Cardiac fibroblast (primary cell): ENCODE measurements at places on chromosomes 16 and 17.

GRCh38 chr17:78678222-78678557, 101.0 kb upstream of the DNAH17 start:
- no peak for DNase-seq

- DNase-seq = peak; percentile 58
Measured at GRCh38 chr17:66633317-66633965, 201.5 kb upstream of the CACNG5 start.

GRCh38 chr17:47966079-47966519, 4.8 kb upstream of the CDK5RAP3 start:
- DNase-seq = peak; percentile 35

DNA sequence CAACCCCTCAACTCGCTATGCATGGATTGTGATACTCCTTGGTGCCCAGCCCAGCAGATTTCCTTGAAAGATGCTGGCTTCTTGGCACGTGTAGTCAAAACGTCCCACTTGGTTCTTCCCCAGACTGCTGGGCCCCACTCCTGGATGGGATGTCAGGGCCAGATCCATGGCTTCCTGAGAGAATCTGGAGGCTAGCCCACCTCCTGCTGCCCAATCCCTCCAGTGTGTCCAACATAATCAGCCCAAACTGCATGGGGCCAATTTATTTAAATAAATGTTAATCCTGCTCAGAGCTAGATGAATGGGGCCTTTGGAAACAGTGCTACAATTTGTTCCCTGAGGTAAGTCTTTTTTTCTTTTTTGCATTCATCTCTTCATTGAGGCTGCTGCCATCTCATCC, 49.4 kb downstream of the WSB1 start:
- no peak for DNase-seq

- peak; percentile 17 for DNase-seq
Measured at GRCh38 chr17:60745544-60745943, 67.9 kb downstream of the BCAS3 start.

DNA sequence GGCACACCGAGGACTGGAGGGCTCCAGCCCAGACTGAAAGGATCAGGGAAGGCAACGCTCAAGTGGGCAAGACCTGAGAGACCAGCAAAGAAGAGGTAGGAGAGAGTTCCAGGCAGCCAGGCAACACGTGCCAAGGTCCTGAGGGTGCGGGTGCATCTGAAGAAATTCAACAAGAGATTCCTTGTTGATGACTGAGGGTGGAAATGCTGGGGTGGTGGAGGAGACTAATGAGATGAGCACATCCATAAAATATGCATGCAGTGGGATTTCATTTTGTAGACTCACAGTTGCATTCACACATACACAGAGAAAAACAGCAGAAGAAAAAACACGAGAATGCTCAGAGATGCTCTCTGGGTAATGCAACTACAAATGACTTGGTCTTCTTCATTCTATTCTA, 154.8 kb upstream of the FOXF1 start:
- DNase-seq = peak; percentile 43

GRCh38 chr17:6712058-6712853, 913 bp downstream of the SLC13A5 start:
- DNase-seq = peak; percentile 6

DNA sequence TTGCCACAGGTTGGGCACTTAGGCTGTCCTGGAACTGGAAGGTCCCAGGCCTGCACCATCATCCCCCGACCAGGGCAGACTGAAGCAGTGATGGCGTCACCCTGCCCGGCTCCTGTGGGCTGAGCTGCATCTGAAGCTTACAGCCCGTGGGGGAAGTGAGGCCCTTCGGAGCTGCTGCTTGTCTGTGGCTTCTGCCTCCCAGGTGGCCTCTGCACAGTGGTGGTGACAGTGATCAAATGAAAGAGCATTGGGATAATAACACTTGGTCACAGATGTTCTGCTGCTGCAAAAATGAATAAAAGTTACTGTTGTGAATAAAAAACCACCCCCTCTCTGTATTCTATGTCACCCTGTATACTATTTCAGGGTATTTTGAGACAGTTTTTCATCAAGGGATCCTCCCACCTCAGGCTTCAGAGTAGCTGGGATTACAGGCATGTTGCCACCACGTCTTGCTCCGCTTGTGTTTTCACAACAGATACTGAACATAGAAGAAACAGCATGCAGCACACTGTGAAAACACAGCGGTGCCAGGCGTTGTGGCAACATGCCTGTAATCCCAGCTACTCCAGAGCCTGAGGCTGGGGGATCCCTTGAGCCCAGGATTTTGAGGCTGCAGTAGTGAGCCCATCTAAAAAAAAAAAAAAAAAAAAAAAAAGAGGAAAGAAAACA, 165.0 kb downstream of the LGALS9B start:
- DNase-seq = no peak

DNA sequence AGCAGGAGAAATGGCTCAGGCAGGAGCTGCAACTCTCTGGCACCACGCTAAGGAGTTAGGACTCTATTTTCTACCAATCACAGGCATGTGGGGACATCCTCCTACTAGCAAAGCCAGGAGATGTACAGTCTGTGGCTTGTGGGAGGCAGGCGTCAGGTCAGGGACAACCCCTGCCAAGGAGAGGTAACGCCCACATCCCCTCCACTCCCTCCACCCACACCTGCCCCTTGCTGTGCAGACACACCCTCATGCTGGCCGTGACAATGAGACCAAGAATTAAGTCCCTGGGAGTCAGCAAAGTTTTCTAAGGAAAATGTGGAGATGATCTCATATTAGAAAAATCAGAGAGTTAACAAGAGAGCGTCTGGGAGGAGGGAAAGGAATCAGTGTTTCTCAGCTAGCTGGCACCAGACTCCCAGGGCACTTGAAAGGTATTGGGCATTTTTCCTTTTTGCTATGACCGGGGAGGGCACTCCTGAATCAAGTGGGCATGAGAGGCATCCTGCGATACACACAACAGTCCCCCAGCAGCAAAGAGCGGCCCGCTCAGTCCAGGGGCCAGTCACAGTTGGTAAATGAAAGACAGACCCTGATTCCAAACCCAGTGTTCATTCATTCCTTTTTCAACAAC, 87.3 kb upstream of the RPL38 start:
- DNase-seq = no peak

- DNase-seq = no peak
Measured at GRCh38 chr16:73813527-73813926, 483.1 kb upstream of the PSMD7 start.

DNA sequence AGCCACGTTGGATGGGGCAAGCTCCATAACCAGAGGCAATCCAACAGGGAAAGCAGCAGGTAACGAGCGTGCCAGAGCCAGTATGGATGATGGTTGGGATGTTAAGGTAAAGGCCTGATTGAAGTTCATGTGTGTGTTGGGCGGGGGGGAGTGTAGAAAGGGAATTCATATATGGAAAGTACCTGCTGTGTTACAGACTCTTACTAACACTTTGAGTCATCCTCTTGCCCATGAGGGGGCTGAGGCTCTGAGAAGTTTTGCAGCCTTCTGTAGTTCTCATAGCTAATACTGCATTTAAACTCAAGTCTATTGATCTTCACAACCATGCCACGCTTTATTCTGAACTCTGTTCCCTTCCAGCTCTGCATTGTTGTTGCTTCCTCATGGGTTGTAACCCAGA, 28.5 kb downstream of the SYCE1L start:
- no peak for DNase-seq

DNA sequence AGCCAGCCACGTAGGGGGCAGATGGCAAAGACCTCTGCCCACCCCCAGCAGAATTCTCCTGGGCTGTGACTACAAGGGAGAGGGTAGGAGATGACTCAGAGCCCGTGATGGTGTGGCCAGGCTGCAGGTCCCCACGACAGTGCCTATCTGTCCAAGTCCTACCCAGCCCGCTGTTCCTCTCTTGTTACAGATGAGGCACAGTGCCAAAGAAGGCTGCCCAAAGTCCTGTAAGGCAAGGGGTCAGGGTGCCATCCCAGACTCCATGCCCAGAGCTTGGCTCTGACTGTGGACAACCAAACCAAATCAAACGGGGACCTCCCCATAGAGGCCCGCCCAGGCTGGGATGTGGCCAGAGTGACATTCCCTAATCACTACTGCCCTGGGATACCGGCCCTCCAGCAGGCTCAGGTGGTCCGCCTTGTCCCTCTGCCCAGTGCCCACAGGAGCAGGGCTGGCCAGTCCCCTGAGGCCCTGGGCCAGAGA, 12.6 kb upstream of the BCAR1 start:
- DNase-seq = no peak

DNA sequence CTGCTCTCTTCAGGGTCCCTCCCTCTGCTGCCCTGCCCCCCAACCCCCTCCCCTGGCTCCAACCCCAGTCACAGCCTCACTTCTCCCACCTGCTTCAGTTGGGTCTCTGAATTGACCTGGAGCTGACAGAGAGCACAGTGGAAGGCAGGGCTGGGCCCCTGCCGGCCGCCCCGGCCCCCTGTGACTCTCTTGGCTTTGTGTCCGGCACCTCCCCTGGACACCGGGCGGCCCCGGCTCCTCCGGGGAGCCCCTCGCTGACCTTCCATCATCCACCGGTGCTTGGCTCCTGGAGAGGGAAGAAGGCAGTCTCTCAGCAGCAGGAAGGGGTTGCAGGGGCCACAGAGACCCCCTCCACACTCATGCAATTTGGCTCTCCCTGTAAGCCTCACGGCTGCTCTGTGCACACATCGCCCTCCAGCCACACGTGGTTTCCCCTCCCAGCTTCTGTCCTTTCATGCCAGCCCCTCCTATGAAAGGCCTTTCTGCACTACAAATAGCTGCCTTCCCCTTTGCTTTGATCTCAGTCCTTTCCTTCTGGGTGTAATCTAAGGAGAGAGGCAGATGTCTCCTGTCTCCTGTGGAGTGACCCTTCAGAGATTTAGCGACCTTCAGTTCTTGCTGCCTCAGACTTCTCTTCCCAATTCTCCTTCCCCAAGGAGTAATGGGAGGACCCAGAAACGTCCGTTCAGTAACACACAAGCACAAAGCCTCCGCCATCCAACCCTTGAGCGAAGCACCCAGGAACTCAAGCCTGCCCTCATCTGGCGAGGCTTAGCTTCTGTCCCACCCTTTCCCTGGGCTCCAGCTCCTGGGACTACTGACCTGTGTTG, 8.3 kb downstream of the NKIRAS2 start:
- DNase-seq = no peak

GRCh38 chr17:31266042-31266441, 31.0 kb downstream of the OMG start:
- no peak for DNase-seq

DNA sequence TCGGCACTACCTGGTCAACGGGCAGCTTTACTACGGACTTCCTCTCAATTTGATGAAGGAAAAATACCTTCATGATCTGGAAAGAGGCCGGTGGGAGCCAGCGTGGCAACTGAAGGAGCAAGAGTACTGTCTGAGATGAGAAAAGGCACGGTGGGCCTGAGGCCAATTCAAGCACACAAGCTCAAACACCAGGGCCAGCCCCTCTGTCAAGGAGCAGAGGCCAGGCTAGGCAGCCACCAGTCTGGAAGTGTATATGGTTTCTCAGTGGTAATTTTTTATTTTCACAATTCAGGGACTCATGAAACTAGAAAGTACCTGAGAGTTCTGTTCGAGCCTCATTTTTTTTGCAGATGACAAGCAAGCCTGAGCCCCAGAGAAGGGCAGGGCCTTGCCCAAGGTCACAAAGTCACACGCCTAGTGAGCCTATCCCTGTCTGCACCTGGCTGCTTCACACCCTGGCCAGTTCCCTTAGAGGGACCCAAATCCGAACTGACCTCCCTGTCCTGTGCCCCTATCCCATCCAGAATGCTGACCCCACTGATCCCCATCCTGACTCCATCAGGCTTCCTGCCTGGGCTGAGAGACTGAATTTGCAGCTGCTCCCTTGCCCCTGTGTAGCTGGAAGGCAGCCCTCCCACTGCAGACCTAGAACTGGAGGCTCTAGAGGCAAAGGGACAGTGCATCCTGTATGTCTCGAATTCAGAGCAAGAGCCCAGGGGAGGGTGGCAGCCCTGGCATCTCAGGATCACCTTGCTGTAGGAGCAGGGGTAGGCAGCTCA, 4.8 kb upstream of the TBX2 start:
- no peak for DNase-seq

- no peak for DNase-seq
Measured at GRCh38 chr17:78573955-78574354, 3.2 kb downstream of the DNAH17 start.

GRCh38 chr16:9318764-9319163, 227.3 kb downstream of the HAPSTR1 start:
- no peak for DNase-seq

GRCh38 chr17:59105852-59106462, 723 bp downstream of the TRIM37 start:
- peak; percentile 56 for DNase-seq

- DNase-seq = no peak
Measured at GRCh38 chr16:57361404-57361803, 2.8 kb downstream of the CCL22 start.

DNA sequence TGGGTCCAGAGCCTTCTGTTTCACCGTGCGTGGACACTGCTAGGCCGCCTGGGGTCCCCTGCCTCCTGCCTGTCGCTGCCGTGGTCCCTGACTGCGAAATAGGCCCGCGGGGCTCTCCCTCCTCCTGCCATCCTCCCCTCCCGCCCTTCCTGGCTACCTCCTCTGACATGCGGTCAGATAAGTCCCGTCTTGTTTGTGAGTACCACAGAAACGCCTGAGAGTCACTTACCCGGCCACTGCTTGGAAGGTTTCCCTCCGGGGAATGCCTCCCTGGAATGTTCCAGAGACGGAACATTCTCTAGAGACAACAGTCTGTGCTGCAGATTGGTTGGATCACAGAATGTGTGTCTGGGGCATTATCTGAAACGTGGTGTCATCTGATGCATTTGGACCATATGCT, 22.7 kb downstream of the CIBAR2 start:
- peak; percentile 65 for DNase-seq

- DNase-seq = peak; percentile 12
Measured at GRCh38 chr16:64452446-64452845, 669.4 kb downstream of the CDH11 start.

- no peak for DNase-seq
Measured at GRCh38 chr17:50908860-50909764, 43.0 kb upstream of the TOB1 start.

DNA sequence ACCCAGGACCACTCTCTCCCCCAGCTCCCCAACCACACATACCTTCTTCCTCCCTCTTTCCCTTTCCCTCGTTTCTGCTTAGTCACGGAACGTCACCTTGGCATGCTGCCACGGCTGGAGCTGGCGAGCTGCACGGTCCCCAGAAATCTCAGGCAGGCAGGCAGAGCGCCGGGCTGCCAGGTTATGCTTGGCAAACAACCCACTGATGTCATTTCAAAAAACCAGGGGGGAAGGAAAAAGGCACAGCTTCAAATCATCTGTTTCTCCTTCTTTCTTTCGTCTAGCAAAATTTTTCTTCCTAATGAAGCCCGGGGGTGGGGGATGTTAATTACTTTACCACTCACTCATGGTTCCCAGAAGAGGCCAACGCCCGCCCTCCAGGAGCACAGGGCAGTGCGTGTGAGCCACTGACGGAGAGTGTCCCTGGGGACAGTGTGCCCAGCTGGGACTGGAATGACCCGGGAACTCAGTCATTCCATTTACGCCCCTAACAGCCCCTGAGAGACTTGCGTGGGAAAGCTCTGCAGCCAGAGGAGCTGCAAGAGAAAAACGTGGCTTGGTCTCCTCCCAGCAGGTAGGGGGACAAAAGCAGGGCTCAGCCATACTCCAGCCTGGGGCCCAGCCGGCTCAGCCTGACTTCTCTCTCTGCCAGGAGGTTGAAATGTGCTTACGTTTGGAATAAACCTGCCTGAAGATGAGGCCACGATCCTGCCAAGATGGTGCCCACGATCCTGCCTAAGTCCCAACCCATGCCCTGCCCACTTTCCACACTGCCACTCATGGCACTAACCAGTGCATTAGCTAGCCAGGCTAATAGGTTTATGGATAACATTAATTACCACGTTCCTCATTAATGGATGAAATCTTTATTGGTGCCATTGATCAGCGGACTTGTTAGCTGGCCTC, 198.9 kb downstream of the ZFHX3 start:
- DNase-seq = peak; percentile 96

GRCh38 chr17:50806141-50806643, 29.2 kb upstream of the WFIKKN2 start:
- DNase-seq = peak; percentile 74
